ENCODE measurements at places on chromosomes 3 and 15. TPM values are rescaled to one million over a fixed set of nuclear protein-coding genes. Genes with fewer than 3 reads are reported as not detected.

- peak; percentile 39 for DNase-seq
Observed at GRCh38 chr3:149015393-149015792, 24.1 kb downstream of the GYG1 start.

DNA sequence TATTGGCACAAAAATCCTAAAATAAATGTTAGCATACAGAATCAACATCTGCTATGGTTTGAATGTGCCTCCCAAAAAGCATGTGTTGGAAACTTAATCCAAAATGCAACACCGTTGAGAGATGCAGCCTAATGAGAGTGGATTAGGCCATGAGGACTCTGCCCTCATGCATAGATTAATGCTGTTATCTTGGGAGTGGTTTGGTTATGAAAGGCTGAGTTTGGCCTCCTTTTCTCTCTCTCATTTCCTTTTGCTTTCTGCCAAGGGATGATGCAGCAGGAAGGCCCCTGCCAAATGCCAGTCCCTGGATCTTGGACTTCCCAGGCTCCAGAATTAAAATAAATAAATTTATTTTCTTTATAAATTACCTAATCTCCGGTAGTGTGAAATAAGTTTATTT lies 49.4 kb downstream of the SYNM start:
- DNase-seq: no peak

Gene PRSS50
- total RNA-seq: not detected

DNA sequence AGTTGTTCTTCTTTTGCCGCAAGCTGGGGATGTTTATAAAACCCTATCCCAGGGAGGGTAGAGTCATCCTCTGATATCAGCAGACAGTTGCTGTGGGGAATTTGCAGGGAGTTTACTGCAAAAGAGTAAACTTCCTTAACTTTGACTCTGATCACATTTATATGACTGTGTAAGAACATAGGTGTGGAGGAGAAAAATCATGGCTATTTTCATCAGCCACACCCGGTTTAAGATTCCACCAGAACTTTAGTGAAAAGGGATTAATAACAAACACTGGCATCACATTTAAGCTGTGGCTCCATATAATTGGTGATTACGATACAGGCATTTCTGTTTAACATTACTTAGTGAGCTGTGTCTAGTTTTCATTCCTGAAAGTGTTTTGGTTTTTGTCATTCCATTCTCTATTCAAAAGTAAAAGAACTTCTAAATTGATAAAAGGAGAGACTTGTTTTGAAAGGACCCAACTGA lies 143.1 kb downstream of the MYLK start:
- DNase-seq: no peak

GRCh38 chr3:8769088-8769822 lies at the start of gene OXTR:
TSS of gene OXTR (minus strand) at chr3:8769613. CDS start at chr3:8768187, 1,426 bp downstream.
- peak; percentile 89 for DNase-seq
